ENCODE measurements at places on chromosomes 1 and 21.

- DNase-seq = no peak
Observed at GRCh38 chr1:199512037-199512710, 515.3 kb upstream of the NR5A2 start.

DNA sequence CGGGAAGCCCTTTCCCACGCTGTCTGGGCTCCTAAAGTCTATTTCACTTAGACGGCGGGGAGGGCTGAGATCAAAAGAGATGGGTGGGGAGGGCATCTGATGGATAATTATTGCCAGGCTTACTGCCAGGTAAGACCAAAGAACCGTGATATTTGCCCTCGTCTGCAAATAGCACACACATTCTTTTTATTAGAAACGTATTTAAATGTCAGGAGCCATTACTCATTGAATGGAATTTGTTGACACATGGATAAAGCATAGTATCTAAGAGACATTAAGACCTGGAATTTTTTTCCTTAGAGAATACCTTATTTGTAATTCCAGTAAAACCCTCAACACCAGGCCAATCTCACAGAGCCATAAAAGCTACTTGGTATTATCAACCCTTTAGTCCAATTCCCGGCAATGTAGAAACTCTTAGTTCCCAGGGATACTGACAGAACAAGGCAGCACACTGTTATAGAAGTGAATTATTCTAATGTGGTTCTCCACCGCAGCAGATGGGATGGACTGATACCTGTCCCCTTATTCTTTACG, 10.6 kb downstream of the URB1 start:
- no peak for DNase-seq

GRCh38 chr1:234987415-234988154, 141.1 kb downstream of the TOMM20 start:
- DNase-seq = no peak

DNA sequence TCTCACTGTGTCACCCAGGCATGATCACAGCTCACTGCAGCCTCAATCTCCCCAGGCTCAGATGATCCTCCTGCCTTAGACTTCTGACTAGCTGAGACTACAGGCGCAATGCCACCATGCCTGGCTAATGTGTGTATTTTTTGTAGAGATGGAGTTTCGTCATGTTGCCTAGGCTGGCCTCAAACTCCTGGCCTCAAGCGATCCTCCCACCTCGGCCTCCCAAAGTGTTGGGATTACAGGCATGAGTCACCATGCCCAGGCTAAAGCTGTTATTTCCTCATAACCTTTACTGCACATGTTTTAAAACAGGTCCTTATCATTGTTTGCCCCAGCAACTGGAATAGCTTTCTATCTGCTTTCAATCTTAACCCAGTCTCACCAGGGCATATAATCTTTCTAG, 2.9 kb downstream of the SARS1 start:
- no peak for DNase-seq

GRCh38 chr1:232705815-232706575, 76.1 kb upstream of the SIPA1L2 start:
- no peak for DNase-seq

DNA sequence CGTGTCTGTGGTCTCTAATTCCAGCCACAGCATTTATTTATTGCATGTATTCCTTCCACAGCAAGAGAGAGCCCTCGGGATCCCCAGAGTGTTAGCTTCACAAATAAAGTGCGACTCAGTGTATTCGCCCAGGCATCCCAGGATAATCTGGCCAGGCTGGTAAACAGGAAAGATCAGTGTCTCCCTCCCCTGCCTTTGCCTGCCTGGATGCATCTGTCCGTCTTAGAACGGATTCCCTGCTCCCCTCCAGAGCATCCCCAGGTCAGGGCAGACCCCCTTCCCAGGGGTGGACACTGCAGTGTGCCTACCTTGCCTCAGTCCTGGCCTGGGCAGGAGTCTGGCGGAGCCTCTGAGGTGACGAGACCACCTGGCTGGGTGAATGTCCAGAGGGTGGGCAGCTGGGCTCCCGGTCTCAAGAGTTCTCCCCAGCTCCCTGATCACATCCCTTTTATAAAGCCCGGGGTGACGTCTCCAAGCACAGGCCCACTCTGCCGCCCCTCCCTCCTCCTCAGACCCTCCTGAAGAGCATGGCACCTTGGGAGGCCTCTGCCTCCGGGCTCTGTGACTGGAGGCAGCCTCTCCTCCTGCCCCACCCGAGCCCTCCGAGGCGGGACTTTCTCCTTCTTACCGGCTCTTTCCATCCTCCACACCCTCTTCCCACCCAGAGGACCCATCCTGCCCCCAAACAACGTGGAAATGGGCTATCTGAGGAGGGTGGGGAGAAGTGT, at the start of gene KISS1:
Gene KISS1 (minus strand): TSS at position 424 of the 728 bp plus-strand sequence. CDS start 3,615 bp downstream, outside the sequence.
- DNase-seq = no peak

DNA sequence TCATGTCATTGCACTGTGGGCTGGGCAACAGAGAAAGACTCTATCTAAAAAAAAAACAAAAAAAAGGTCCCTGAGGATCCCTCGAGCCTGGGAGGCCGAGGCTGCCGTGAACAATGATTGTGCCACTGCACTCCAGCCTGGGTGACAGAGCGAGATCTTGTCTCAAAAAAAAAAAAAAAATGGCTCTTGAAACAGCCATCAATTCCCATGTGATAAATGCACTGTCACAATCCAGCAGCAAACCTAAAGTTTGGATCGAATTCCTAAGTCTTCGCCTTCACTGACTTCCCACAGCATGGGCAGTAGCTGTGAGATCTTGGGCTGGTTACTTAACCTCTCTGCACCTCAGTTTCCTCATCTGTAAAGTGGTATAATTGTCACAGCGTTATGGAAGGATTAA, 43.5 kb downstream of the IGSF3 start:
- DNase-seq = no peak

DNA sequence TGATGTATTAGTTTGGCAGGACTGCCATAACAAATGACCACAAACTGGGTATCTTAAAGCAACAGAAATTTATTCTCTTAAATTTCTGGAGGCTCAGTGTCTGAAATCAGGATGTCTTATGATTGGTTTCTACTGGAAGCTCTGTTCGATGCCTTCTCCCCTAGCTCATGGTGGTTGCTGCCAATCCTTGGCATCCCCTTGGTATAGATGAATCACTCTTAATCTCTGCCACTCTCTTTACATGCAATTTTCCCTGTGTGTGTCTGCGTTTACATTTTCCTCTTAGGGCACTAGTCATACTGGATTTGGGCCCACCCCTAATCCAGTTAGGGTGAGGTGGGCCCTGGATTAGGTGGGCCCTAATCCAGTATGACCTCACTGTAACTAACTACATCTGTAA, 54.7 kb upstream of the MPC2 start:
- DNase-seq = no peak
